ENCODE measurements at places on chromosomes 13 and 19. TPM values are rescaled to one million over a fixed set of nuclear protein-coding genes. Genes with fewer than 3 reads are reported as not detected.

The ZNF808 gene
- total RNA-seq = 23.6 TPM

The N4BP2L1 gene
- 1.9 TPM for total RNA-seq

The PEG3 gene
- 0.49 TPM for total RNA-seq

The NLRP4 gene
- not detected for total RNA-seq

The RGS9BP gene
- 1.5 TPM for total RNA-seq

- no peak for DNase-seq
Measured at GRCh38 chr19:55358943-55359908, 3.8 kb downstream of the GARIN5B start.

DNA sequence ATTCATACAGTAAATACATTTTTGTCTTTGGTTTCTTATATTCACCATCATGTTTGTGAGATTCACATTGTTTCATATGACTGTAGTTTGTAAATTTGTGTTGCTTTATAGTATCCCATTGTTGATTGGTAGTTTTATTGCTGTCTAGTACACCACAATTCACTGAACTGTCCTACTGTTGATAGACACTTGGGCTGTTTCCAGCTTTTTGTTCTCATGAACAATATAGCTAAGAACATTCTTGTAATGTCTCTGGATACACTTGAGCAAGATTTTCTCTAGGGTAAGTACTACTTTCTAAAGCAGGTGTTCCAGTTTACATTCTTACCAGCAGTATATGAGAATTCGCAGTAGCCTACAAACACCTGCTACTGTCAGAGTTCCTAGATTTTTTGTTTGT, 37.8 kb downstream of the SKA3 start:
- no peak for DNase-seq

GRCh38 chr13:106098778-106099177, 436.7 kb downstream of the EFNB2 start:
- DNase-seq = no peak

GRCh38 chr13:42926555-42926954, 65.5 kb downstream of the EPSTI1 start:
- DNase-seq = peak; percentile 9

DNA sequence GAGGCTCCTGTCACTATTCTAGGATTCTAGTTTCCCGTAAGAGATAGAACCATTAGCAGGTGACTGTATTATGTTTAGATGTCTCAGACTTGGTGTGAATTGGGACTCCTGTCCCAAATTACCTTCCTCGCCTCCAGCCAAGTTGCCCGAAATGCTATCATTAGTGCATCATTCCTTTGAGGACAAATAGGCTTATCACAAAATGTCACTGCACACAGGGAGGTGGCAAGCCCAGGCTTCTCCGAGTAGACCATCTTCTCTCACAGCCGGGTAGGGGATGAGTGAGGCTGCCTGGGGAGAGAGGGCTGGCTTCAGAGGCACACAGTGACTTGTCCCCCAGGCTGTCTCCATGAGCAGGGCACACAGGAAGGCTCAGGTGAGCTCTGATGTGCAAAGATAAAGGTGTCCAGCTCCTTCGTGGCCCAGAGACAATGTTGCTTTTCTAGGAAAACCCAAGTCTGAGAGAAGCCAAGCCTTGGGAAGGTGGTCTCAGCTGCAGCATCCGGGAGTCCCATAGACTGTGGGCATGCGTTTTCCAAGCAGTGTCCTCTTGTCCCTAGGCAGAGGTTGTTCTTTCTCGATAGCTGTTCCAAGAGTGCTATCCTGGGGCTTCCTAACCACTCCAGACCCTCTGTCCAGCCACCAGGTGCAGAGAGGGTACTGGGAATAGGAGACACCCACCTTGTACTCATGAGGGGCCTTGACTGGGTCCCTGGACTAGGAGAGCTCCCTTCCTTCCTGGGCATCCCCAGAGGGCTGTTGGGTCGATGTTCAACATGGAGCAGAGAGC, 163.1 kb upstream of the TSHZ3 start:
- DNase-seq = no peak

GRCh38 chr19:2540646-2541454, 64.9 kb downstream of the GADD45B start:
- DNase-seq = peak; percentile 98

DNA sequence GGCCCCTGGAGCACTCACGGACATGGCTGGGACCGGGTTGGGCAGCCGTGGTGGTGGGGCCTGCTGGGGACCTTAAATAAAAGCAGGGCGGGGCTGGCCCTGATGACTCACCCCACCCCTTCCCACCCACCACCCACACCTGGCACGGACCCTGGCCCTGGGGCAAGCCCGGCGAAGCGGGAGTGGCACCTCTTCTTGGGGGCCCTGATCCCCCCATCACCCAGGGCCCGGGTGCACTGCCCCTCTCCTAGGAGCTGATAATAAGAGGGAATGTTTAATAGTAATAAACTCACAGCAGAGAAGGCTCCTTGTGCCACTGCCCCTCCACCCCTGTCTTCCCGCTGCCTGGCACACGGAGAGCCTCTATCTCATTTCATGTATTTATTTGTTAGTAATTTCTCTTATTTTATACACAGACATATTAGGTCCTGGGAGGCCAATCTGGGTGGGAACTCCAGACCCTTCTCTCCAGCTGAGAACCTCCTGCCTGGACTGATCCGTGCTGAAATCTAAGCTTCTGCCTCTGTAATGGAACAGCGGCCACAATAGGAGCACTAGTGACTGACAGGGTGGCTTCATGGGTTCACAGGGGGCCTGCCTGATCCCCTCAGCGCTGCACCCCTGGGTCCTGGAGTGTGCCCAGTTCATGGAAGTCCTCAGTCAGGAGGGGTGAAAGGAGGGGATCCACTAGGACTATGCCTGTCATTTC, at the start of gene LGALS7:
TSS of gene LGALS7 (minus strand) at position 49 of the 709 bp plus-strand sequence. CDS start at position 24, 25 bp downstream.
- no peak for DNase-seq

DNA sequence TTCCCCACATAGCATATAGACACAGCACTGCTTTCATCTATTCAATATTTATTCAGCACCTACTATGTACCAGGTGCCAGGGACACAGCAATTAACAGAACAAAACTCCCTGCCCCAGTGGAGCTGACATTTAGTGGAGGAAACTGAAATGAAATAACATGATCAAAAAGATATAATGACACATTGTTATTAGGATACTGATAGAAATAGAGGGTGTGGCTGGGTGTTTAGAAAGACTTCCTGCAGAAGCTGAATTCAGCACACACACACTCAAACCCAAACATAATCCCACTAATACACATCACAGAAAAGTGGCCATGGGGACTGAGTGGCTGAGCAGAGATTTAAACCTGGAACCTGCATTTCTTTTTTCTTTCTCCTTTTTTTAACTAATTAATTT, 3.8 kb upstream of the CDC37 start:
- DNase-seq = no peak

- peak; percentile 39 for DNase-seq
Measured at GRCh38 chr13:31774186-31774750, 34.9 kb downstream of the RXFP2 start.

DNA sequence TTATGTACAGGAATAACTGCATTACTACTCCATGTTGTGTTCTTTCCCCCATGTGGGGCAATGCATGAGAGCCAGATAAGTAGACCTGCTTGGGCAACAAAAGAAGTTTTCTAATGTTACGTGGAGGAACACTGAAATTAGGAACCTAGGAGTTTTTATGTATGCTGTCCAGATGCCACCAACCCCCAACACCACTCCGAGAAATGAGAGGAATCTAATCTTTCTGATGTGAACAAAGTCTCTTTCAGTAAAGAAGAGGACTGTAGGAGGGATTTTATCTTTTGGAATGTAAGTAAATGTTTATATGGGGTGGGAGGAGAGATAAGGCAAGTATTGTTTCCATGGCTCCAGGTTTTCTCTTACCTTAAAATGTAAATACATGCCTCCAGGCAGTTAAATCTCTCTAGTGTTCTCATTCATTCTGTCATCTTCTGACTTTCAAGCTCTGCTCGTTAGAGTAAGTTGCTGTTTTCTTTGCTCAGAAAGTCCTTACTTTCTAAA, 820.6 kb downstream of the PCDH17 start:
- DNase-seq = no peak

- DNase-seq = no peak
Measured at GRCh38 chr19:41123716-41124294, 9.6 kb downstream of the CYP2F1 start.

Data from fibroblast of the aortic adventitia (primary cell).